ENCODE measurements at places on chromosomes 4 and X.

DNA sequence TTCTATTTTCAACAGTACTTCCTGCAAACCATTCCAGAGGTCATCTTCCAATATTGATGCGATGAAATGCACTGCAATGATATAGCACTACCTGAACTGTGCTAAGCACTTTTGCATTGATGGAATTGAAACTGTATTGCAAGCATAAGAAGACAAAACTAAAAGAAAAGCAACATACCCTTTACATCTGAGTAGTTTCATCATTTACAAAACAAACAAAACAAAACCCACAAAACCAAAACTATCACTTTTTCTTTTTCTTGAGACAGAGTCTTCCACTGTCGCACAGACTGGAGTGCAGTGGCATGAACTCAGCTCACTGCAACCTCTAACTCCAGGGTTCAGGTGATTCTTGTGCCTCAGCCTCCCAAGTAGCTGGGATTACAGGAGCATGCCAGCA lies 120.1 kb upstream of the NAP1L5 start:
- DNase-seq: no peak

DNA sequence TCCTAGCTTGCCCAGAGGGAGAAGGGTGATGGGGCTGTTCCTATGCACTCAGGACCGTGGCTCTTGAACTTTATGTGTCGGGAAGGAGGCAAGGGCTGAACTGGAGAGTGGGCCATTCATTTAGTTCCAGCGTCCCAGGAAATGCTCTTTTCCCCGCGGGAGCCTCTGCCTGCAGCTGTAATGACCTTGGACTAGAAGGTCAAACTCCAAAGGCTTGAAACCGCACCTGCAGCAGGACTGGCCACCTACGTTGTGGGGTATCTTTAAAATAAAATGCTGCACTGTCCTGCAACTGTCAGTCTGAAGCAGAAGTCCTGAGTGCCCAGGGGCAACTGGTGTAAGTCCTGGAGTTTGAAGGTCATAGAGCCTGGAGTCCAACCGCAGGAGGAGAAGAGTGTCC lies 61.5 kb upstream of the LSM6 start:
- DNase-seq: no peak

DNA sequence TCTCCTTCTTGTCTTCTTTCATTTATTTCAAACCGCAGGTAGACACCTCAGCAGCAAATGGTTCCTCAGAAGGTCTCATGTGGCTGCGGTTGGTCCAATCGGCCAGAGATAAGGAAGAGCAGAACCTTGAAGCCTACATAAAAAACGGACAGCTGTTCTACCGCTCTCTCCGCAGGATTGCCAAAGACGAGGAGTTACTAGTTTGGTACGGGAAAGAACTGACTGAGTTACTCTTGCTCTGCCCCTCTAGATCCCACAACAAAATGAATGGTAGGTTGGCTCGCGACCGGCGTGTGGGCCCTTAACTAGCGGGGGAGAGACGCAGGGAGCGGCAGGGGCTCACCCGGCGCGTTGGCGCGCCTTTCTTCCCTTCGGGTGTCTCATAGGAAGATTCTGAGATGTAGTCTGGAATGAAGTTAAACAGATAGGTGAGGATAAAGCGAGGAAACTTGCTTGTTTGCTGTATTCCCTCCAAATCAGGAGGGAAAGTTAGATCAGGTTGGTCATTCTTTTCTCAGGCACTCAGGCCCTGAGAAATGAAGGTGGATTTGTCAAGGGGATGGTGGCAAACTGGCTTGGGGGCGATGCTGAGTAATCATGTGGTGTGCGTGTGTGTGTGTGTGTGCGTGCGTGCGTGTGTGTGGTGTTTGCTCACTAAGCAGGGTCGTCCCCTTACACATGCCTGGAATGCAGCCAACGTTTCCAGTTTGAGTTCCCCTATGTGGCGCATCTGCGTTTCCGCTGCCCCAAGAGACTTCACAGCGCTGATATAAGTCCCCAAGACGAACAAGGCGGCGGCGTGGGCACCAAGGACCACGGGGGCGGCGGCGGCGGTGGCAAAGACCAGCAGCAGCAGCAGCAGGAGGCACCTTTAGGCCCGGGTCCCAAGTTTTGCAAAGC lies 4.2 kb downstream of the PRDM8 start:
- DNase-seq: no peak

- DNase-seq: no peak
Observed at GRCh38 chr4:88130544-88131305, 27.7 kb downstream of the ABCG2 start.

GRCh38 chrX:134677332-134677731 lies 19.1 kb upstream of the PLAC1 start:
- no peak for DNase-seq

- no peak for DNase-seq
Observed at GRCh38 chr4:14841801-14842768, 160.2 kb upstream of the CPEB2 start.

DNA sequence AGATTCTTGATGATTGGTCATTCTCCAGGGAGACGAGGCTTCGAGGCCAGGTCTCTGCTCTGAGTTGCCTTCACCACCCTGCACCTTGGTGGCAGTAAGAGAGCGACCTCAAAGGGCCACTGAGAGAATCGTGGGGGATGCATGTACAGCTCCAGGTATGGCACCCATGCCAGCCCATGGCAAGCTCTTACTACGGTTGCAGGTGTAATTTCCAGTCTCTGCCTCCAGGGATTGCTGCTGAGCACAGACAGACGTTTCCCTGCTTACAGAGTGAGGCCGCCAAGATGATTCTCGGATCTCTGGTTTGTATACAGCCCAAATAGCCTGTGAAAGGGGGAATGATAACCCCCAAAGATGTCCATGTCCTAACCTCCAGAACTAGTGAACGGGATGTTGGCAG lies 16.3 kb upstream of the DRD5 start:
- DNase-seq: no peak

GRCh38 chr4:39922399-39922798 lies 55.3 kb downstream of the PDS5A start:
- no peak for DNase-seq

- no peak for DNase-seq
Observed at GRCh38 chr4:59689149-59689548, 1511.0 kb upstream of the ADGRL3 start.

DNA sequence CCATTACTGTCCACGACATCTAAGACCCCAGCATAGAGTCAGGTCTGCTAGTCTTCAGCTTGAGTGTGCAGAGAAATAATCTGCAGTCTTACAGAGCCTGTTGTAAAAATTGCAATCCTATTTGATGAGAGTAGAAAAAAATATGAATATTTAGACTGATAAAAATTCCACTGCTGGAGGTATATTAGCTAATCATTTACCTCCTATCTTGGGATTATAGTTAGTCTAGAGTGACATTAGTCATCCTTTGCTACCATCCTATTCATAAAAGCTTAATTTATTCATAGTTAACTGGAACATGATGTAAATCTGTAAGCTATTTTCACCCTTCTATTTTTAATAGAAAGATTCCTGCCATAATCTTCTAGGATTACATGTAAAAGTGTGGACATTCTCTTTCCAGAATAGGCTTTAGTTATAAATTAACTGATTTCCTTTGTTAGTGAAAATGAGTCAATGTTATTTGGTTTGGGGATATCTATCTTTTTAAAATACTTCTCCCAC lies 26.7 kb downstream of the C4orf54 start:
- no peak for DNase-seq

GRCh38 chrX:97907791-97908190 lies 1024.1 kb downstream of the RPA4 start:
- no peak for DNase-seq

DNA sequence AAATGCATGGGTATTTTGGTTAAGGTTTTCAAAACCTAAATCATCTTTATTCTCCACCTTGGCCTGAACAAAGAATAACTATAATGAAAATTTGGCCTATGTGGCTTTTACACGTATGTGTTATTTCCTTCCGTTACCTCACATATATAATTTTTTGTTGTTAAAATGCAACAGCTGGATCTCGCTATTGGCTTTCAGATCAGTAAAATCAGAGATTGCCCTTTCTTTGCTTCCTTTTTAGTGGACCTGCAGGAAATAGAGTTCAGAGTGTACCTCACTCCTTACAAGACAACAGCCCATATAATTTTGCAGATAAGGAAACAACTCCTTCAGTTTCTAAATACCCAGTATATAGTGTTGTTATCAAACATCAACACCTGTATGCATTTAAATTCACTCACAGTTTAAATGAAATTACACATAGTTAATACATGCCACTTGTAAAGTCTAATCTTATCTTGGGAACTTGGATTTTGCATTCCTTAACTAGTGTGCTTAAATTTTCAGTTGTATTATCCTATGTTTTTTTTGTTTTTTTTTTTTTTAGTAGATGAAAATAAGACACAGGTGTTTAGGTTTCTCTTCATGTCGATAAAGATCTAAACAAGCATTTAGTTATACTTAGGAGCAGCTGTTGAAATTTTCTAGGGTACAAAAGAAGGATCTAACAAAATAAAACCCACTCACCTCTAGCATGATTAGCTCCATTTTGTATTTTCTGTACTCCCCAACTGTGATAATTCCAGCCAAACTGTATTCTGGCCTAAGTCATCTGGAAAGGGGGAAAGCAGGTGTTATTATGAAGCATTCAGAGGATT lies 96.2 kb upstream of the SPRY1 start:
- DNase-seq: no peak

DNA sequence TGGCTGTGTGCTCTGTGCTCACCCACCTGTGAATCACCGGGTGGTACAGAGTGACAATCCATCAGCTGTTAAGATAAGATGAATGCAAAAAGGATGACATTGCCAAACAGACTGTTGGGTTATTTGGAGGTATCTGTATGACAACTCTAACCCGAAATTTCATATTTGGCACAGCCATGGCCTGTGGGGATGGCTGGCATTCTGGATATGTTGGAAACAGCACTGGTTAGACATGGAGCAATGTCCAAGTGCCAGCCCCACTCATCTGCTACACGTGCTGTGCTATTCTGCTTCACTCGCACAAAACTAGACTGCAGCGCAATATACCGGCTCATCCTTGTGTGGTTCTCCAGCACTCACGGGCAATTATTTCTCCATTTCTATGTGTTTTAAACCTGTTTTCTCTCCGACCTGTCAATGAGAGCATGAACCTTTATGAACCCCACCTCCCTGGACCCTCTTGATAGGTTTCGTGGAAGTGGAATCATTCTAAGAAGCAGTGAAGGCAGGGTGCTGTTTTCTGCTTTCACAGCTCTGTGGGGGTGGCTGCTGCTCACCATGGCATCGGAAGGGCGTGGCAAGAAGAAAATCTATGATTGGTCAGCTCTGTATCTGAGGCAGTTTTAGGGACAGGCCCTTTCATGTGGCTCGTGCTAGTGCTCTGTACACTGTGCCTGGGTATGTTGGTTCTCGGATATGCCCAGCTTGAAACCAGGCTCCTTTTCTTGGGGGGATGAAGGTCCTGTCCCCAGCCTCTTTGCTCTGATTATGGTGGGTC lies 94.9 kb downstream of the ENPP6 start:
- no peak for DNase-seq

- DNase-seq: no peak
Observed at GRCh38 chr4:16439768-16440167, 213.5 kb upstream of the TAPT1 start.

GRCh38 chr4:71004281-71004851 lies 10.9 kb downstream of the DCK start:
- no peak for DNase-seq

- DNase-seq: peak; percentile 54
Observed at GRCh38 chr4:159487284-159487747, 384.4 kb downstream of the RAPGEF2 start.

GRCh38 chrX:2819345-2820135 lies 9.2 kb upstream of the GYG2 start:
- no peak for DNase-seq

DNA sequence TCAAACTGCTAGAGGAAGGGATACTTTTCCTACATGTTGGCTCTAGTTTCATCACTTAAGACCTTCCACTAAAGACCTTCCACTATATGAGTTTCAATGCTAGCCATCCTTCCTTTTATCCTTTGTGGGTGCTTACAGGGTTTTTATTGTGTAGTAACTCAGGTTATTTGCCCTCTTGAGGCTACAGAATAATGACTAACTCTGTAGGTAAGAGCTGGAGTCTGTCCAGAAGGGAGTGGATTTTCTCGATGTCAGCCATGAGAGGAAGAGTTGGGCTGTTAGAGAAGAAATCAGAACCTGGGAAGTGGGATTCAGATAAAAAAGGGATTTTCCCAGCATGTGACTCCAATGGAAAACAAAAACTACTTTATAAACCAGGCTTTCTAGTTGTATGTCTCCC lies 27.5 kb upstream of the HERC5 start:
- no peak for DNase-seq

DNA sequence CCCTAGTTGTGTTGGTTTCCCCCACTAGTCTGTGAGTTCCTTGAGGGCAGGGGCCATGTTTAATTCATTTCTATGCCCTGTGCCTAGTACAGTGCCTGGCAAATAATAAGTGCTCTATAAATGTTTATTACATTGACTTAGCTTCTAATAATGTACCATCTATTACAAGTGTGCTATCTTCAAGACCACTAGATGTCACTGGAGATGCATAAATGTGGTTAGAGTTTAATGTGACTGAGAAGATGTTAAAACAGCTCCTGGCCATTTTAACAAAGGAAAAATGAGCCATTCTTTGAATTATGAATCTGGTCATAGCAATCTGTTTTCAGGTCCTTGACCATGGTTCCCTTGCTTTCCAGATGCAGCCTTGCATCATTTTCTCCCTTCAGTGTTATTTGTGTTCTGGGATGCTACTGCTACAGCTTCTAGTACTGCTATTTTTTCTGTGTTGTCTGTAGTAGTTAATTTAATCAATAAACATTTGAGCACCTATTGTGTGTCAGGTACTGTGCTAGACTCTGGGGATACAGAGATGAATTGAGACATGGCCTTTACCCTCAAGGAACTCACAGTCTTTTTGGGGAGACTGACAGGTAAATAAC lies 43.2 kb downstream of the SLC9A6 start:
- peak; percentile 33 for DNase-seq

GRCh38 chr4:146514651-146515357 lies 6.9 kb downstream of the SLC10A7 start:
- no peak for DNase-seq

DNA sequence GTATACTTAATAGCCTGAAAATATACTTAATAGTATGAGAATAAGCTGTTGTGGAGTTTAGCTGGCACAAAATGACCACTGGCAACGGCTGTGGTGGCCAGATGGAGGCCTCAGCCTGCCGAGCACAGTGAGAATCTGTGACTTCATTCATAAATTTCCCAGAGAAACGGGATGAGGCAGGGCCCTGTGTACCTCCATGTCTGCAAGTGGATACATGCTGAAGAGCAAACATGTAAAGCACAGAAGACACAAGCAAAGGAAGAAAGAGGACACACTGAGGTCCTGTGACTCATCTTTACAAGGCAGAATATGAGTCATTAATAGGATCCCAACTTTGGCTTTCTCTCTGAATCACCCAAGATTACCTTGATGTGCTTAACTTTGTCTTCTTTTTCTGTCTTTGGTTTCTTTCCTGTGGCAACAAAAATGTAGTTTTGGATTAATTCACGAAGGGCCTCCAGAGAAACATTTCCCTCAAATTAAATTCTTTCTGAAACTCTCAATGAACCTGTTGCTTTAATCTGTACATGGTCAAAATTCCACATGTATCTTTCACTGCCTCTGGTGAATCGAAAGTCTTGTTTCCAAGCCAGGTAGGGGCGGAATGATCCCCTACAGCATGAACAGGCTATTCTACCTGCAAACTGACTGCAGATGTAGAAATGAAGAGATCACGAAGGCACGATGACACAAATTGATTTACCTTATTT lies 56.4 kb downstream of the IRF2 start:
- peak; percentile 32 for DNase-seq

Measured in foreskin melanocyte (primary cell).